Activated CD4-positive, alpha-beta T cell treated with anti-CD3 and anti-CD28 coated beads for 4 hours (primary cell): ENCODE measurements at places on chromosomes 2 and 18.

DNA sequence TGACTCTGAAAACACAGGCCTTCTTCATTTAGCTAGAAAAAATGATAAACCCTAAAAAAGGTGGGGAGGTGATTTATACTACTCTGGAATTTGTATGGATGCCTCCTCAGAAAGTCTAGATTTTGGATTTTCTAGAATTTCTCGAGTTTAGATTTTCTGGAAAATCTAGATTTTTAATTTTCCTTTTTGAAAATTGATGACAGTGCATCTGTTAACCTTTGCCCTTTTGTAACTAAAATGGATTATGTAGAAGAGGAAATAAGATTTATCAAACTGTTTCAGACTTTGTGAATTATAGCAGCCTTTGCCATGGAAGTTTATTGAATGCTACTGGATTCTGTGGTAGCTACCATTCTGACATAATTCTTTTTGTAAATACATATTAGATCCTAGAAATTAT lies 75.6 kb upstream of the RBM44 start:
- DNase-seq = no peak

GRCh38 chr2:236376566-236377244 lies 112.5 kb upstream of the ASB18 start:
- no peak for DNase-seq

- DNase-seq = no peak
Observed at GRCh38 chr2:224927011-224927410, 115.3 kb downstream of the DOCK10 start.

GRCh38 chr2:72010647-72011369 lies 136.9 kb downstream of the CYP26B1 start:
- no peak for DNase-seq

DNA sequence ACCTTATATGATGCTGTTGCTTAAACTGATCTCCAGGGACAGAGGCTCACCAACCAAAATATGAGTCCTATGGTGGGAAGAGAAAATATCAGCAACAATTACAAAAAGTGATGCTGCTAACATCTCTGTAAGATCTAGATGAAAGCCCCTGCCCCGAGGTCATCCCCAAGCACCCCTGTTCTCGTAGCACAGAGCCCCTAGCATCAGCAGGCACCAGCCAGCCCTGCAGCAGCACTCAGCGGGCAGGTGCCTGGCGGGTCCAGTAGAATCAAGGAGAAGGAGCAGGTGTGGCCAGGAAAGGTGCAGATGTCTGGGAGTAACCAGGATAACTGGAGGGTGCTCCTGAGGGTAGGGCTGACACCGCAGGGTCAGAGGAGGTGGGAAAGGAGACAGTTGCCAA lies 474.2 kb upstream of the MYT1L start:
- DNase-seq = no peak

- no peak for DNase-seq
Observed at GRCh38 chr2:173048522-173048896, 27.1 kb upstream of the MAP3K20 start.

- no peak for DNase-seq
Observed at GRCh38 chr2:69154106-69154505, 141.1 kb downstream of the ANTXR1 start.

DNA sequence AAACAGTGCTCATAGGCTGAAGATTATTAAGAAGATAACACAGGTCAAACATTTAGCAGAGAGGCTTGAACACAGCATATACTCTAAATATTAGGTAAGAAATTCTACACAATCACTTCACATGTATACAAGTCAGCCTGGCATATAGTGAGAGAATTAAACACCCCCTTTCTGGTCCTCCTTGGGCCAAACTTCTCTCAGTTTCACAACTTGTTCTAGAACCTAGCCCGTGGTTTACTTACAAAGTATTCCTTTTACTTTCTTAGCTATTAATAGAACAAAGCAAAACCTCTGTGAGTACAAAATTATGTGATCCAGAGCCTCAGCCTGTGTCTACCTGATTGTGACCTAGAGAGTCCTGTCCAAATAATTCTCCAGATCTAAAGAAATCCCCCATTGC lies 562.8 kb downstream of the TNS1 start:
- DNase-seq = no peak

DNA sequence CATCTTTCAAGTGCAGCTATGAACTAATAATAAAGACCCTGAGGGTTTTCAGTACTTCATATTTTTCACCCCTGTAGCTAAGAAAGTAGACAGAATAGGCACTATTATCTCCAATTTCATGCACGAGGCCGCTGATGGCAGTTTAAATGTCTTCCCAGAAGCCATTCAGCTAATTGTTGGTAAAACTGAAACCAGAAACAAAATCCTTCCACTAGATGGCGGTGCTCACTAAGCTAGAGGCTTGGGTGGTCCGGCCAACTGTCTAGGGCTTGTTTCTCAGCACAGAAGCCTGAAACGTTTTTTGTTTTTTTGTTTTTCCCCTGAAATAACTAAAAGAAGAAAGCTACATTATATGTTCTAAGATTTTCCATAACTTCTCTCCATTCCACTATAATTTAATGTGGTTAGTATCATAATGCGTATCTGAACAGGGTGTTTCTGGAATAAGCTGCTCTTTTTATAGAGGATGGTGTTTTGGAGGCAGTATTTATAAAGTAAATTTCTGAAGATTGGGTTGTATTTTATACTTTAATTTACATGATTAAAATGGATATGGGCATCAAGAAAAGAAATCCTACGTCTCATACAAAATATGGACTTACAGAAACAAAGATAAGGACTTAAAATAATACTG lies 159.4 kb downstream of the PIK3C3 start:
- peak; percentile 27 for DNase-seq

DNA sequence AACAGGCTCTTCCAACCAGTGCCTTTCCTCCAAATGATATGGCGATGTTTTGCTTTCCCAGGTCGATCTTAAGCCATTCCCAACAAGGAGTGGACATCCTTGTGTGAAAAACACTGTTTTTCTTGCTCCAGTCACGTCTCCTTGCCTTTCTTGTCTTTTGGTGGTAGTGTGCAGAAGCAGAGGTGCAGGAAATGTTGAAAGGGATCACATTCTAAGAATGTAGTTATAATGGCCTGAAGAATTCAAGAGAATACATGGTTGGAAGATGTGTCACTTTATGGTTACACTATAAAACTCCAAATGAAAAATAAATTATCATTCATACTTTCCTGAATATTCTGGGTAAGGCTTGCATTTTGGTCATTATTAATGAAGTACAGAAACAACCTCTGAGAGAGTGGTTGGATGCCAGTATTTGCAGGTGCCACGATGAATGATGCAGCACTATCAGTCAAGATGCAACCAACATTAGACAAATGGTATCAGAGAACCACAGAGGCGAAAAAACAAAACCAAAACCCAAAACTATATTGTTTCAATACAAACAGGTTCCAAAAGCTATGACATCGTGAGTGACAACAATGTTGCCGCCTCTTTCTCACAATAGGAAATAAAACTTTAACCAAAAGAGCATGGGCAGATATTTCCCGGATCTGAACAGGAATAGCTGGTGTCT lies 27.5 kb upstream of the POLE4 start:
- no peak for DNase-seq

GRCh38 chr2:78999406-78999805 lies 26.1 kb upstream of the REG3G start:
- no peak for DNase-seq

- no peak for DNase-seq
Observed at GRCh38 chr2:174338147-174338605, 3.4 kb downstream of the SP9 start.

- no peak for DNase-seq
Observed at GRCh38 chr2:38218995-38219394, 143.0 kb upstream of the CYP1B1 start.

GRCh38 chr18:35189510-35189909 lies 51.3 kb upstream of the ZNF397 start:
- DNase-seq = no peak
